CD4-positive, alpha-beta memory T cell (primary cell): ENCODE measurements at places on chromosomes 11 and 22.

DNA sequence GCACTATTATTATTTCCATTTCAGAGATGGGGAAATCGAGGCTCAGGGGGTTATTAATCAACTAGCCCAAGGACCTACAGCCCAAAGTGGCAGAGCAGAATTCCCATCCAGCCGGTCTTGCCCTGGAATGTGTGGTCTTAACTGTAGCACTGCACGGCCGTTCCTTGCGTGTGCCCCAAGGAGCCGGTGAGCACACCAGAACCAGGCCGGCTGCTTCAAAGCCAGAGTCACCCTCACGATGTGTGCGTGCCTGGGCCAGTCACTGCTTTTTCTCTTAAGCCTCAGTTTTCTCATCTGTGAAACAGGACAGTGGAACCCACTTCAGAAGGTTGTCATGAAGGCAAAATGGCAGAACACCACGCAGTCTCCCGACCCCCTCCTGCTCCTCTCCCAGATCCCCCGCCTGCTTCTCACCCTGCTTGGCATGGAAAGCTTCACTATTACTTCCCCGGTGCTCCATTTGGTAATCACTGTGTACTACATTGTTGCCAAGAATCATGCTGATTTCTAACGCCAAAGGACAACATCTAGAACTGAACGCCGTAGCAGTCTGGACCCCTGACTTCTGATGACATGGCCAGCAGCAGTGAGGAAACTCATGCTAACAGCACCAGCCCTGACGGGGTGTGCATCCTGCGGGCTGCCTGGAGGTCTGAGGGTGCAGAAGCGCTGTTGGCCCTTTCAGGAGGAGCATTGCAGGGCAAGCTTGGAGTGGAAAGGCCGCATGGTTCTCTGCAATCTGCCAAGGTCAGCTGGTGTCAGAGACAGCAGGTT is 106.8 kb upstream of the B3GAT1 start:
- DNase-seq, result no peak

DNA sequence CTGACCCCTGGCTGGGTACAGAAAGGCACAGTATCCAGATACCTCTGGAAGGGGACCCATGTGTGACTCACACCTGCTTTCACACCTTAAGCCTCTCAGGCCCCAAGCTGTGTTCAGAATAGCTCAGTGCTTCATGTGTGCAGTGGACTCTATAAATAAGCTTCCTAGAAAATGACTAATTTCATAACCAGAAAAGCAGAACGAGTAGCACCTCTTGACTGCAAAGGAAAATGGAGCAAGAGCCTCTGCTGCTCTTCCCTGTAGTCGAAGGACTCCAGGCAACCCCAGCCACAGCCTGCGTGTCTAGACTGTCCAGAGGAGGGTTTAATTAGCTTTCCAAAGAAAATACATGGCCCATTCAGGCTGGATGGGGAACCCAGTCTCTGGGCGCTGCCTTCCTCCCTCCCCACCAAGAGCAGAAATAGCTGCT is 23.1 kb downstream of the PTPN5 start:
- no peak for DNase-seq

DNA sequence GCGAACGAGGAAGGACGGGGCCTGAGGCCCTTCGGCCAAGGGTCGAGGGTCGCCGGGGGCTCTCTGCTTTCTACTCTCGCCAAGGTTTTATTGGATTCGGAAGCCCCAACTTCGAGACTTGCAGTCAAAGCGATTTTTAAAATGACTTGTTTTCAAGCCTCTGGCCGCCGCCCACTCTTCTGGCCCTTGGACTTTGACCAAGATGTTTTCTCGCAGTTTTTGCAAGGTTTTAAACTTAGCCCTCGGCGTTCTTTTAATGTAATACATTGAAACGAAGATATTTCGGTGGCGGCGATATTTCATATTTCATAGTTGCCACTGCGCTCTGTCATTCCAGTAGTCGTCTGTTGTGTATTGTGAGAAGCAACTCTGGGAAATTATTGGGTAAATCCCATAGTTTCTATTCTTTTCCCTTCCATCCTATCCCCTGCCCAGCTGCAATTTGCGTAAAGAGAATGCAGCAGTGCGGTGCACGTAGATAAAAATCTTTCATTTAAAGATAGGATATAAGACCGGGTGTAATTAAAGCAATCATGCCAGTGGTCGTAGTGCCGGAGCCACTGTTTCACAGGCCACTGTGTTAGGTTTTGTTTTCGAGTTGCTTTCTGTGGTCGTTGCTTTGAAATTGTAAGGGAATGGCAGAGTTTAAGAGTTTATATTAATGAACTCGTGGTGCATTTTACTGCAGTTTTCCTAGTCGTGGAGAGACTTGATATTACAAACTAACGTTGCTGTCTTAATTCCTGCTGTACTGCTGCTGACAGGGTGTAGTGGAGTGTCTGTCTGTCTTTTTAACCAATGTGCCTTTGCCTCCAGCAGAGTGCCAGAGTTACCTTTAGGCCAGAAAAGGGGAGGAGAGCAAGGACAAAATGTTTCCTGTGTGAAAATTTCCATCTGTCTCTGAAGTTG is 702 bp downstream of the BIRC2 start:
- peak; percentile 58 for DNase-seq

DNA sequence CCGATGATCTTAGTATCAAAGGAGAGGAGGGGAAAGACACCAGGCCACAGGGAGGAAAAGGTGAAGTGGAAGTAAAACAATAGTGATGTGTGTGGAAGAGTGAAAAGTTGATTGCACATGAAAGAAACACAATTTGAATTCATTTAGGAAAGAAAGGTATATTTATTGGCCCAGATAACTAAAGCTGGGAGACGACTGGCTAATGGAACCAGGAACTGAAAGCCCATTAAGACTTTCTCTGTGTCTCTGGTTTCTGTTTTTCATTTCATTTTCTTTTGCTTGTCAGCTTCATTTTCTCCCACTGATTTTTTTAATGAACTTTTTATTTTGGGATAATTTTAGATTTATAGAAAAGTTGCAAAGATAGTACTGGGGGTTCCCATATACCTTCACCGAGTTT is 5.1 kb upstream of the DCHS1 start:
- DNase-seq, result no peak

DNA sequence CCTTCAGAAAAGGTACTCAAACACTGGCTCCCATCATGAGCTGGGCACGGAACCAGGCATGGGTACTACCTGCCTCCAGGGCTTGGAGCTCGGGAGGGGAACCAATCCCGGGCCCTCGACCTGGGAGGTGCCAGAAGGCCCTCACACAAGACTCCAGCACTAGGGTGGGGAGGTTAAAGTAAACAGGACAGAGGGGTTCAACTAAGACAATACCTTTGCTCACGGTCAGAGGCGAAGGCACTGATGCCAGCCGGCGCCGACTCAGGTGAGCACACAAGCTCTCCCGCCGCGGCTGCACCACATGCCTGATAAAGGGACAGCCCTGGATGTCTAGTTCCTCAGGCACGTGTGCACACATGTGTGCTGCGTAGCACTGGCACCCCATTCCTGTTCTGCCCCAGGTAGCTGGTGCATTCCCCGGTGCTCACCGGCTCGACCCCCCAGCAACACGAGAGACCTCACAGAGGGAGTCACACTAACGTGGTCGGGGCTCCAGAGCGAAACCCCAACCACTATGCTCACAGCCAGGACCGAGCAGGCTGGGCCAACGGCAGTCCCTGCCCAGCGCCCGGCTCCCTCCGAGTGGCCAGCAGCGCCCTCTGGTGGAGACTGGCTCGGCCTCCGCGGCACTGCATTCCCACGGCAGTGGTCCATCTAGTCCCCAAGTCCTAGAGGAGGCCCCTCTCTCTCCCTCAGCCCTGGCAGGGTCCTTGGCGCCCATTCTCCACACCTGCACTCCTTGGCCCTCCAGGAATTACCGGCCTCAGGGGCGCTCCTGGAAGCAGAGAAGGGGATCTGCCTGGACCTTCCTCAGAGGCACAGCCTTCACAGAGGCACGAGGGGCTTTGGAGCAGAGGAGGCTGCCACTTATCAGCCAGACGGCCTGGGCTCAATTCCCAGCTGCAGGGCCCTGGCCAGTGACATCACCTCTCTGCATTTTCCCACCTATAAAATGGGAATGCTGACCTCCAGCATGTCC is 28.8 kb upstream of the MOB2 start:
- peak; percentile 55 for DNase-seq

GRCh38 chr11:11973361-11973800 is 35.0 kb downstream of the DKK3 start:
- no peak for DNase-seq

GRCh38 chr11:101553891-101554292 is 29.9 kb downstream of the TRPC6 start:
- DNase-seq, result no peak

DNA sequence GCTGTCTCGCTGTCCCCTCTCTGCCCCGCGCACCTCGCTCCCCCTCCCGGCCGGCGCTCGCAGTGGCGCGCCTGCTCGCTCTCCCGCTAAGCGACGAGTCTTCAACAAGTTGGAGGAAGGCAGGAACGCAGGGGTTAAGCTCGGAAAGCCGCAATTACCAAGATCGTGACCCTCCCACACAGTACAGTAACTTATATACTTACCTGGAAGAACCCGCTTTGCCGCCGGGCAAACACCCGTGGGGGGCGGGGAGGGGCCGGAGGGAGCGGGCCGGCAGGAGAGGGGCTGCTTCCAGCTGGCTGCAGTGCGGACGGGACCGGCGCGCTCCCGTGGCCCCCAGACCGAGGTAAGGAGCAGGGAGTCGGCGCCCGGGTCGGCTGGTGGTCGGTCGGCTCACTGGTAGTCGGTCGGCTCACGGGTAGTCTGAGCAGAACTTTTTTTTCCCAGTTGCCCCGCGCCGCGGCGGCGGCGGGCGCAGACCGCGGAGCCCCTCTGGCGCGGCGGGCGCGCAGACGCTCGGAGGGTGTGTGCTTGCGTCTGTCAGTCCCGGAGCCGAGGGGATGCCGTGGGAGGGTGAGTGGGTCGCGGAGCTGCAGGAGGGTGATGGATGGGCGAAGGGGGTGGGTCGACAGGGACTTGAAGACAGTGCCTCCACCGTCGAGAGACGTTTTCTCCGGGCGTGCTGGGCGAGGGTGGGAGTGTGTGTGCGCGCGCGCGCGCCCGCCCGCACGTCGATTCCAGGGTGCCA is 101.2 kb upstream of the HSD17B12 start:
- DNase-seq, result no peak

- DNase-seq, result no peak
Measured at GRCh38 chr11:118708296-118708695, 28.8 kb upstream of the TREH start.

GRCh38 chr11:35387111-35387982 is 32.0 kb downstream of the SLC1A2 start:
- DNase-seq, result no peak

GRCh38 chr11:75667255-75667830 is 1.5 kb downstream of the MAP6 start:
- no peak for DNase-seq

GRCh38 chr22:26431261-26431995 is 2.4 kb downstream of the ASPHD2 start:
- DNase-seq, result no peak

- DNase-seq, result no peak
Measured at GRCh38 chr22:49368976-49369725, 458.5 kb downstream of the BRD1 start.

DNA sequence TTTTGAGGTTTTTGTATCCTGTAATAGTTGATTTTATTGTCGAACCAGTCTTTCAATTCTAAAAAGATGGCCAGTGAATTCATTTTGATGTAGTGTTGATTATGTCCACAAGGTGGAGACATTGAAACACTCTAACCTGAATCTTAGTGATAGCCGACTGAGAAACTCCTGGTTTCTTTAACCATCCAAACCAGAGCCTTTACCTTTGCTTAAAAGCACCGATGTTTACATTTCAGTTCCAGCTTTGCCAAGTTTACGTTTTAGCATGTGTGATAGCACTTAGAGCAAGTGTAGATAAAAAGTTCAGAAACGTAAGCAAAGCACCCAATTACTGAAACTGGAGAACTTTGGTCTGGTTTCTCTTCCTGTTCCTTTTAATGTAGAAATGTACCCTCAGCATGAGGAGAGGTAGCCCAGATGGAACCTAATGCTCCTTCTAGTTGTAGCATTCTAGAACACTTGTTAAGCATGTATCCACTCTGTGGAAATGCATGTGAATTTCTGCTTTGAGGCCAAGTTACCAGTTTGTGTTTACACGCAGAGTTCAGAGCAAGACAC is 208.6 kb downstream of the DBX1 start:
- DNase-seq, result peak; percentile 22

DNA sequence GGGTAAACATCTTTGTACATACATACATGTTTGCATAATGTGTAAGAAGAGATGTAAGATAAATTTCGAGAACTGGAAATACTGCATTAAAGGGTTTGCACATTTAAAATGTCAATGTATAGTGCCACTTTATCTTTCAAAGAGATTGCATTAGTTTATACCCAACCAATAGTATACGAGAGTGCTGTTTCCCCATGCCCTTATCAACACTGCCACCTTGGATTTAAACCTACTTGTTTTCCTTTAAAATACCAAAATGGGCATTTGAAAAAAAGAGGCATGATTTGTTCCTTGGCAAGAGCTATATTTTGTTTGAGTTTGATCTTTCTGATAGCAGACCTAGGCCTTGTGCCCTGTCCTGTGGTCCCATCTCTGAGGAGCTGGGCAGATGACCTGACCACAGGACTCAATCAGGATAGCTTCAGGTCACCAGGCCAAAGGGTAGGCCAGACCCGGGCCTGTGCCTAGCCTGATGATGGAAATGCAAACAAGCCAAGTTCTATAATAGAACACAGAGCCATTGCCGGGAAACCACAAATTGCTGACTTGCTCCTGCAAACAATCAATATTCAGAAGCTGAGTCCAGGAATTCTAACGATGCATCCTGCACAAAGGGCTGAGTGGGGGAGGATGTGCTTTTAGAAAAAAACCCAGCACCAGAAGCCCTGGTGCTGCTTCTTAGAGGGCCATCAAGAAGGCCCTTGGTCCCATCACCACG is 16.9 kb upstream of the ALG8 start:
- DNase-seq, result no peak

DNA sequence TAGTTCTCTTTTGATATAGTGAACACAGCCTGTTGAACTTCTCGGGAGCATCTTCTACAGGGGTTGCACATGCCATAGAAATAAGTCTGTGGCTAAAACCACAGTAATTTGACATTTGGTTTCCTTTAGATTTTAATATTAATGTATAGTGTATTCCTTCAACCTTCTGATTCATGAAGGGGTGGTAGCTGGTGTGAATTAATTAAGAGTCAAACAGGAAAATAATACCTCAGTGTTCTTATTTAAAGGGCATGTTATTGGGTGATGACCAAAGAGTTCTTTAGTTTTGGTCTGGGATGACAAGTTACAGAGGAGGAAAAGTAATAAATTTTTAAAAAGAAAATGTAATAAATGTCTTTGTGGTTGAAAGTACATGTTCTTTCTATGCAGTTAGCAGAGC is 86.8 kb downstream of the PDHX start:
- no peak for DNase-seq

DNA sequence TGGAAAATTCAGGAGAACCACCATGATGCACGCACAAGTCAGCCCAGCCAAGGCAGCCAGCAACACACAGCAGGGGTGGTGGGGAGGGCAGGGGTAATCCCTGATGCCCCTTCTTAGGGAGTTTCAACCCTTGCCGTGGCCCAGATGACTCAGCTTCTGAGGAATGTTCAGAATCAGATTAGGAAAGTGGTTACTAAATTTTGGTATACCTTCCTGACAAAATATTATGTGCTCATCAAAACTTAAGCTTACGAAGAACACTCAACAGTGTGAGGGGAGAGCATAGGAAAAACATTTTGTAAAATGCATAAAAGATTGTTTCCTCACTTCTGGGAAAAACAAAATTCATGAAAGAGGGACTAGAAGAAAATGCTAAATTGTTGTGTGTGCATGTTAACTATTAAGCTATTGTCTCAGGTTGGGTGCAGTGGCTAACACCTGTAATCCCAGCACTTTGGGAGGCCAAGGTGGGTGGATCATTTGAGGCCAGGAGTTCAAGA is 32.1 kb downstream of the SERPIND1 start:
- no peak for DNase-seq
